Stimulated activated naive B cell treated with anti-CD40 and anti-IgM and Interleukin-4, amounts not matched to agents 10 μg/mL and 1 μg/mL and 100 μg/mL, for 72 hours (primary cell): ENCODE measurements at places on chromosomes 11 and 22.

- H3K36me3 ChIP-seq, result peaks cover 38% of the 10 kb centered on the region
- peaks cover 61% of the 10 kb centered on the region for H3K4me1 ChIP-seq
- H3K4me3 ChIP-seq, result peak overlapping the region; percentile 56
- DNase-seq, result no peak
These were observed 4.5 kb downstream of the CD44 start for GRCh38 chr11:35143297-35144135.

DNA sequence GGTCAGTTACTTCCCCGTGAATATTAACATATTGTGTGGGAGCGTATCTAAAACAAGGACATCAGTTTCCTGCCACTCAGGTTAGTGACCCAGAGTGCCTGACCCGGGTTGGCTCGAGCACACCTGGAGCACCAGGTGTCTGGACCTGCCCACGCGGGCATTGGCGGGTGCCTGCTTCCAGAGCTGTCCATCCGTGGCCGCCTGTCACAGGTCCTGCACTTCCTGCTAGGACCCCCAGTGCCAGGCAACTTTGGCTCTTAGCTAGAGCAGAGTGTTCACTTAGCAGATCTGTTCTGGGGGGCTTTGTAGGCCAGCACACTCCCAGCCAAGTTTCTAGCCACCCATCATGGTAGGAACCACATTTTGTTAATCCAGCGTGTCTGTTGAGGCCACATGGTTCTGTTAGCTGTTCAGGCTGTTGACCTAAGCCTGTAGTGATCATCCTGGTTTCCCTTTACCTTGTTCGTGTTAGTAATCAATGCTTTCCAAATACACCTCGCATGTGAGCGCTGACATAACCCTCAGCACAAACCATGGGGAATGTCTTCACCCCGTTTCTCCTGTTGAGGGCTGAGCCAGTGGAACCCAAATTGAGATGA, 29.5 kb downstream of the MOV10L1 start:
- no peak overlapping the region for H3K27ac ChIP-seq
- H3K4me3 ChIP-seq, result no peak overlapping the region
- DNase-seq, result no peak
- H3K27me3 ChIP-seq, result peaks cover 27% of the 10 kb centered on the region
- H3K36me3 ChIP-seq, result no peaks in the 10 kb centered on the region
- no peaks in the 10 kb centered on the region for H3K4me1 ChIP-seq

- DNase-seq, result no peak
- H3K27ac ChIP-seq, result no peak overlapping the region
- H3K4me1 ChIP-seq, result no peaks in the 10 kb centered on the region
- H3K27me3 ChIP-seq, result peaks cover 19% of the 10 kb centered on the region
- H3K4me3 ChIP-seq, result no peak overlapping the region
These were observed 19.3 kb downstream of the MB start for GRCh38 chr22:35597692-35598395.

GRCh38 chr11:77146261-77147035, 18.4 kb downstream of the MYO7A start:
- no peak overlapping the region for H3K27ac ChIP-seq
- no peak overlapping the region for H3K4me3 ChIP-seq
- H3K4me1 ChIP-seq, result peaks cover 18% of the 10 kb centered on the region

DNA sequence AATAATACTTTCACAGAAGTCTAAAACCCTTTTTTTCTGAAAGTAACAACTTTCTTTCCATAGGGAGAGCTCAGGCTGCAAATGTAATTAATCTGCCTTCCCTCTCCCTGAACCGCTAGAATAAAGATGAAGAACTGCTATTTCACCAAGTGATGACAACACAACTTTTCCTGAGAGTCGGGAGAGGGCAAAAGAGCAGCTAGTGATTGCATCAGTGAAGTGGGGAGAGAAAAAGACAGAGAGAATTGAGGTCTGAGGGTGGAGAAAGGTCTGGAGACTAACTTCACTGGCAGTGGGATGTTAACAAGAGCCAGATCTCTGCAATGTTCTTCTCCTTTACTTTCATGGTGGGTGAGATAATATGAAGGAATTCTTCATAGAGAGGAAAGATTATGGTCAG, 10.9 kb upstream of the MPEG1 start:
- no peaks in the 10 kb centered on the region for H3K36me3 ChIP-seq
- H3K4me3 ChIP-seq, result peak overlapping the region; percentile 5

DNA sequence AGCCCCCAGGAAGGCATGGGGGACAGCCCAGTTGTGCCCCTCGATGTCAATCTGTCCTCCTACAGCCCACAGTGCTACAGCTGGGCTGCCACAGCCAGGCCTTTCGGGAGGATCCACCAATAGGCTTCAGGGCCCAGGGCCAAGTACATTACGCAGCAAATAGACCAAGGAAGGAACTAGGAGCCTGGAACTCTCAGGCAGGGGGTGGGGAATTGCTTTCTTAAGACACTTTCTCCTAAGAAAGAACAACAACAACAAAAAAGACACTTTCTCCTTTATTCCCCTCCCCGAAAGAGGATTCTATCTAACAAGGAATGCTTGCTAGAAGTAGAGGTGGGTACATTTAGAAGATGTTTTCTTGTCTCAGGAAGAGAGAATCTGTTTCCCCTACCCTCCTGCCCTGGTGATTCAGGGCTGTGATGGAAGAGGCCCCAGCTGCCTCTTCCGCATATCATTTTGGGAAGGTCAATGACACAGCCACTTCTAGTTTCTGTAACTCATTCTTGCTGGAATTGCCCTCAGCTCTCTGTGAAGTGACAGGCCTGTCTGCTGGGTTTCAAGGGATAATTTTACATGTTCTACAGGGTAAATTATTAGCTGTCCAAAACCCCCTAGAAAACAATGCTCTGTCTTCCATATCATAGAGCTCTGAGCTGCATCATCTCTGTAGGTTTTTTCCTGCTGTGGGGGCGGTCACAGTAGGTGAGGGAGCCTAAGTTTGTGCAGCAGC, 6.0 kb upstream of the MALAT1 start:
- DNase-seq, result peak; percentile 73
- no peaks in the 10 kb centered on the region for H3K27me3 ChIP-seq
- H3K36me3 ChIP-seq, result peaks cover 3% of the 10 kb centered on the region
- peak overlapping the region; percentile 95 for H3K27ac ChIP-seq

GRCh38 chr11:23134627-23135026, 274.4 kb upstream of the CCDC179 start:
- no peaks in the 10 kb centered on the region for H3K4me1 ChIP-seq
- H3K27ac ChIP-seq, result no peak overlapping the region
- no peak overlapping the region for H3K4me3 ChIP-seq
- H3K36me3 ChIP-seq, result no peaks in the 10 kb centered on the region
- H3K27me3 ChIP-seq, result no peaks in the 10 kb centered on the region

GRCh38 chr11:111324277-111324720, 26.0 kb downstream of the POU2AF3 start:
- H3K4me1 ChIP-seq, result peaks cover 4% of the 10 kb centered on the region
- H3K4me3 ChIP-seq, result no peak overlapping the region
- no peaks in the 10 kb centered on the region for H3K36me3 ChIP-seq
- DNase-seq, result no peak

DNA sequence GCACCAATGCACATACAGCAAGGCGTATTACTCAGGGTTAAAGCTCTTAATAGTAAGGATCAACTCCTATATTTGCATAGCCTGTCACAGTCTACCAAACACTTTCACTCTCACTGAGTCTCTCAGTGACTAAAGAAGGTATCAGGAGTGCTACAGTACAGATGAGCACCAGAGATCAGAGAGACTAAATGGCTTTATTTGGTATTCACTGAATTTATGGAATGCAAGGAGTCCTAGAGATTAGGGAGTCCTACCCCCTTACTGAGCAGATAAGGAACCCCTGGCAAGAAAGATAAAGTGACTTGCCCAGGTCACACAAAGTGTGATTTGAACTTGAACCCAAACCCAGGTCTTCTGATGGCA, 396.4 kb upstream of the CCDC90B start:
- DNase-seq, result no peak
- H3K27ac ChIP-seq, result no peak overlapping the region
- H3K36me3 ChIP-seq, result no peaks in the 10 kb centered on the region
- H3K4me1 ChIP-seq, result no peaks in the 10 kb centered on the region
- H3K4me3 ChIP-seq, result no peak overlapping the region

DNA sequence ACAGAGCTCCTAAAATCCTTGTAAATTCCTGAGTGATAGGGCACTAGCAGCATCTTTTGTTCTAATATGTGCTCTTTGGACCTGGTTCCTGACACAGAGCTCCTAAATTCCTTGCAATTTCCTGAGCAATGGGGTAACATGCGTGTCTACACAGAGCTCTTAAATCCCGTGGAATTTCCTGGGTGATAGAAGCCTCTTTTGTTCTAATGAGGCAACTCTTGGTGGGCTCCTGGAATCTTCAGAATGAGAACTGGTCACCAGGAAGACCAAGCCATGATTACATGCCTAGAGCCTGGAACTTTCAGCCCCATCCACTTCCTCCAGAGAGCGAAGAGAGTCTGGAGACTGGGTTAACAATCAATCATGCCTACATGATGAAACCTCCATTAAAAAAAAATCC, 19.0 kb downstream of the RSF1 start:
- no peak overlapping the region for H3K4me3 ChIP-seq
- peak overlapping the region; percentile 17 for H3K27ac ChIP-seq
- peaks cover 60% of the 10 kb centered on the region for H3K4me1 ChIP-seq
- no peak for DNase-seq

GRCh38 chr11:73009972-73010371, 132.1 kb downstream of the FCHSD2 start:
- H3K36me3 ChIP-seq, result peaks cover 62% of the 10 kb centered on the region
- DNase-seq, result no peak
- H3K4me3 ChIP-seq, result no peak overlapping the region
- no peaks in the 10 kb centered on the region for H3K27me3 ChIP-seq
- peaks cover 30% of the 10 kb centered on the region for H3K4me1 ChIP-seq

DNA sequence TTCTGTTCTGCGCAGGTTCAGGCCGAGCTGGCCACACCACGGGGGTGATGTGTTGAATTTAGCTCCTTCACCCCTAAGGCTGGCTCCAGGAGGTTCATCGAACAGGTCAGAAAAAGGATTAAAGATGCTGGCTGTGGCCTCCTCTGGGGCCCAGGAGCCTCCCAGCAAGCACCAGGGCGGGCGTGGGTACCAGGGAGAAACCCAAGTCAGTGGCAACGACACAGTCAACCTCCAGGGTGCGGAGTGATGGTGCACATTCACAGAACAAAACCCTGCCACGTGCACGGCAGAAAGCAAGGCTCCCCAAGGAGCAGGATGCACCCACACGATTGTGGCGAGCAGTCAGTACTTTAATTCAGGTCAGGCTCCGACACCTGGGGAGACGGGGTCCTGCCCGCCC, 10.8 kb downstream of the C11orf24 start:
- DNase-seq, result no peak
- H3K36me3 ChIP-seq, result peaks cover 46% of the 10 kb centered on the region
- no peak overlapping the region for H3K4me3 ChIP-seq
- H3K27me3 ChIP-seq, result no peaks in the 10 kb centered on the region

DNA sequence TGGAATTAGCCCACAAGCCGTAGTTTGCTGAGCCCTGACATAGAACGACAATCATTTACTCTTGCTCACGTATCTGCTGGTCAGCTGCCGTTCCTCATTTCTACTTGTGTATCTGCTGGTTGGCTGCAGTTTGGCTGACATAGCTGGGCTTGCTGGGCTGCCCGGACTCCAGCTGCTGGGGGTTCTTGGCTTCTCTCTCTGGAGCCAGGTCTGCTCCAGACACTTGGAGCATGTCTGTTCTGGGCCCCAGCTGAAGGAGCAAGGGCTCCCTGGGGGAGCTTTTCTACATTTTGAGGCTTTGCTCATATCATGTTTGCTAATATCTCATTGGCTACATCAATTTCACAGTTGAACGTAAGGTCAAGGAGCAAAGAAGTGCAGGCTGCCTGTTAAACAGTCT, 47.3 kb downstream of the PRDM11 start:
- H3K27ac ChIP-seq, result no peak overlapping the region
- H3K4me3 ChIP-seq, result no peak overlapping the region
- no peaks in the 10 kb centered on the region for H3K27me3 ChIP-seq
- no peak for DNase-seq

GRCh38 chr22:35677460-35678187, 29.4 kb downstream of the APOL6 start:
- H3K4me3 ChIP-seq, result no peak overlapping the region
- H3K27ac ChIP-seq, result no peak overlapping the region
- H3K4me1 ChIP-seq, result peaks cover 17% of the 10 kb centered on the region
- no peaks in the 10 kb centered on the region for H3K27me3 ChIP-seq
- DNase-seq, result no peak
- H3K36me3 ChIP-seq, result peaks cover 10% of the 10 kb centered on the region

DNA sequence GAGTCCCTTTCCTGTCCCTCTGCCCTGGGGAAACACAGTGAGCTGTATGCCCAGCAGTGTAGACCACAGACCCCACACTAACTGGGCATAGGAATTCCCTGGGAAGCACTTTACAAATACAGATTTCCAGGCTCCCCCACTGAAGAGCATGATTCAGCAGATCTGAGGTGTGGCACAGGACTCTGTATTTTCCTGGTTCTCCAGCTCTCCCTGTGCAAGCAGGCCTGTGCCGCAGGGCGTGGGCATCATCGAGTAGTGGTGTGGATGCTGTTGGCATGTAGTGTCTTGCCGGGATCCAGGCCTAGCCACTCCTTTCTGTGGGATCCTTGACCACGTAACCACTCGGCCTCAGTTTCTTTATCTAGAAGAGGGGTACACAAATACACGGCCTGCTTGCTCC, 49.9 kb downstream of the GALNT18 start:
- H3K27me3 ChIP-seq, result peaks cover 17% of the 10 kb centered on the region
- H3K4me1 ChIP-seq, result no peaks in the 10 kb centered on the region
- H3K27ac ChIP-seq, result no peak overlapping the region
- DNase-seq, result no peak
- H3K36me3 ChIP-seq, result no peaks in the 10 kb centered on the region
- H3K4me3 ChIP-seq, result no peak overlapping the region

GRCh38 chr11:107676336-107677057, 35.4 kb downstream of the SLN start:
- no peaks in the 10 kb centered on the region for H3K4me1 ChIP-seq
- no peaks in the 10 kb centered on the region for H3K36me3 ChIP-seq
- H3K4me3 ChIP-seq, result no peak overlapping the region
- no peak overlapping the region for H3K27ac ChIP-seq
- H3K27me3 ChIP-seq, result peaks cover 24% of the 10 kb centered on the region
- no peak for DNase-seq

GRCh38 chr11:113286509-113287497, 27.6 kb upstream of the TTC12 start:
- H3K4me1 ChIP-seq, result peaks cover 4% of the 10 kb centered on the region
- H3K27me3 ChIP-seq, result peaks cover 16% of the 10 kb centered on the region

GRCh38 chr11:9516113-9516512, 55.3 kb downstream of the ZNF143 start:
- no peak for DNase-seq
- no peaks in the 10 kb centered on the region for H3K4me1 ChIP-seq
- H3K4me3 ChIP-seq, result no peak overlapping the region
- no peak overlapping the region for H3K27ac ChIP-seq
- peaks cover 24% of the 10 kb centered on the region for H3K36me3 ChIP-seq

- H3K27ac ChIP-seq, result no peak overlapping the region
- H3K27me3 ChIP-seq, result no peaks in the 10 kb centered on the region
- H3K4me3 ChIP-seq, result no peak overlapping the region
- DNase-seq, result no peak
- no peaks in the 10 kb centered on the region for H3K36me3 ChIP-seq
These were observed 15.4 kb upstream of the ANGPTL5 start for GRCh38 chr11:101931692-101932091.

GRCh38 chr11:62489204-62489603, 57.4 kb downstream of the AHNAK start:
- no peak for DNase-seq
- H3K4me1 ChIP-seq, result peaks cover 5% of the 10 kb centered on the region
- no peak overlapping the region for H3K4me3 ChIP-seq
- no peak overlapping the region for H3K27ac ChIP-seq
- peaks cover 24% of the 10 kb centered on the region for H3K27me3 ChIP-seq

- no peak overlapping the region for H3K27ac ChIP-seq
- peaks cover 41% of the 10 kb centered on the region for H3K27me3 ChIP-seq
- H3K4me1 ChIP-seq, result no peaks in the 10 kb centered on the region
These were observed 17.1 kb upstream of the BRSK2 start for GRCh38 chr11:1372660-1373059.

- H3K4me3 ChIP-seq, result no peak overlapping the region
- H3K27me3 ChIP-seq, result no peaks in the 10 kb centered on the region
- no peaks in the 10 kb centered on the region for H3K4me1 ChIP-seq
- H3K27ac ChIP-seq, result no peak overlapping the region
- H3K36me3 ChIP-seq, result no peaks in the 10 kb centered on the region
These were observed 1137.0 kb downstream of the FAM181B start for GRCh38 chr11:81596704-81597103.
